Karpas-422 (cell line): ENCODE measurements at places on chromosomes 3 and 15.

GRCh38 chr3:4834403-4834866 lies 144.8 kb upstream of the BHLHE40 start:
- DNase-seq = no peak

GRCh38 chr3:12803371-12803770 lies 6.9 kb downstream of the CAND2 start:
- DNase-seq = no peak

- no peak for DNase-seq
Measured at GRCh38 chr3:70558956-70559355, 246.5 kb upstream of the MDFIC2 start.

GRCh38 chr3:23815879-23816278 lies 10.1 kb downstream of the UBE2E1 start:
- DNase-seq = no peak

GRCh38 chr3:40645883-40646282 lies 121.1 kb downstream of the ZNF621 start:
- DNase-seq = no peak

DNA sequence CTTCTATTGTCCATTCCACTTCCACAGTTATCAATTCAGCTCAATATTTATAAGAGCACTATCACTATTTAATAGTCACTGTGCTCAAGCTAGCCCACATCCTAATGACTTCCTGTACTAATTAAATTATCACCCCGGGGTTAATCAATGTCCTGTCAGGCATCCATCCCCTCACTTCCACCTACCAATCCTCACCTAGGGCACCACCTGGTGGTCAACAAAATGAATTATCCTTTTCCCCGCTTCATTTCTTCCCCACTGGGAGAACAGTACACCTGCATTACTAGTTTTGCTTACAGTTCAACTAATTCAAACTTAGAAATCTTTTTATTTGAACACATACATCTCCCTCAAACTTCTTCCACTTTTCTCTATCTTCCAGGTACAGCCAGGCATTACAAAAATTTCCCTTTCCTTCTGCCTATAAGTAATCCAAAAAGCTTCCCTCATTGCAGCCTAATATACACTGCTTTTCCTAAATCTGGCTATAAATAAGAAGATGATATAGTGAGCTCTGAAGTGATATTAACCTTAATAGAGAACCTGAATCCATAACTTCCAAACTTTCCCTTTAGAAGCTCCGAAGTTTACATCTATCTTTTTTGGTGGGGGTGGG lies 68.5 kb downstream of the TMCC1 start:
- DNase-seq = peak; percentile 92

GRCh38 chr3:50122661-50123391 lies 32.3 kb upstream of the SEMA3F start:
- DNase-seq = no peak

- no peak for DNase-seq
Measured at GRCh38 chr3:25476639-25477038, 48.6 kb downstream of the RARB start.

GRCh38 chr3:133591271-133591742 lies 17.8 kb downstream of the CDV3 start:
- peak; percentile 60 for DNase-seq

DNA sequence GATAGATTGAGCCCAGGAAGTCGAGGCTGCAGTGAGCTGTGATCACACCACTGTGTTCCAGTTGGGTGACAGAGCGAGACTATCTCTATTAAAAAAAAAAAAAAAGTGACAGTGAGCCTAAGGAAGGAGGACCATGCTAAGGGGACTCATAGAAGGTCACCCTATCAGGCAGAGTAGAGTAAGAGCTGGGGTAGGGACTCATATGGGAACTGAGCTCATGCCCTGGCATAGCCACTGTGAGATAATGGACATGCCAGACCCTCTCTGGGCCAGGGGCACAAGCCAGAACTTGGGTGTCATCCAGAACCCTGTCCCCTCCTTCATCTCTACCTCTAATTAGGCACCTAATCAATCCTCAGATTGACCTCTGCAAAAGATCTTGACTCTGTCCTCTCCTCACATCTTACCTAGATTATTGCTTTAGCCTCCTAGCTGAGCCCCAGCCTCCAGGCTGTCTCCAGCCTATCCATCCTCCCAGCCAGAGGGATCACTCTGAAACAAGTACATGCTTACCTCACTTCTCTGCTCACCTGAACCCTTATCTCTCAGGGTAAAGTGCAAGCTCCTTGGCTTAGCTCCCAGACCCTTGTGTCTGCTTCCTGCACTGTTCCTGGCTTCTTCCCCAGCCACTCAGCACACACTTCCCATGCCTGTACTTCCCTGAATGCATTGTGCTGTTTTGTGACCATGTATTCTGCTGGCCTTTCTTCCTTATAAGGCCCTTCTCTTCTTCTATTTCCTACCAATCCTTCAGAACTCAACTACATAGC lies 76.4 kb downstream of the DAPK2 start:
- no peak for DNase-seq

- no peak for DNase-seq
Measured at GRCh38 chr3:184188080-184188479, 2.1 kb downstream of the ABCF3 start.

- DNase-seq = no peak
Measured at GRCh38 chr3:45800611-45801010, 4.3 kb upstream of the SLC6A20 start.

GRCh38 chr3:56677286-56677685 lies 5.8 kb downstream of the TASOR start:
- DNase-seq = no peak

DNA sequence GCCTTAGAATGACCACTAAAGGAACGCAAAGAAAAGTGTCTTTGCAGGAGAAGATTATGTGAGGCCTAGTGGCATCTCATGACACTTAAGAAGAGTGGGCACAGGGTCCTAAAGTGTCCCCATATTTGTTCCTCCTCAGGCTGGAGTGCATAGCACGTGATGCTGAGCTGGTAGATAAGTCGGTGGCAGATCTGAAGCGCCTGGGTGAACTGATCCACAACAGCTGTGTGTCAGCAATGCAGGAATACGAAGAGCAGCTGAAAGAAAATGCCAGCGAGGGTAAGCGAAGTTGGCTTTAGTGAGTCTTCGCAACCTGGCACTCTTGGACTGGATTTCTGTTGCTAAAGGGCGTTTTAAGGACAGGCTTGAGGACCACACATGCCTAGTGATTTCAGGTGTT lies 92.6 kb downstream of the CHD2 start:
- DNase-seq = no peak

DNA sequence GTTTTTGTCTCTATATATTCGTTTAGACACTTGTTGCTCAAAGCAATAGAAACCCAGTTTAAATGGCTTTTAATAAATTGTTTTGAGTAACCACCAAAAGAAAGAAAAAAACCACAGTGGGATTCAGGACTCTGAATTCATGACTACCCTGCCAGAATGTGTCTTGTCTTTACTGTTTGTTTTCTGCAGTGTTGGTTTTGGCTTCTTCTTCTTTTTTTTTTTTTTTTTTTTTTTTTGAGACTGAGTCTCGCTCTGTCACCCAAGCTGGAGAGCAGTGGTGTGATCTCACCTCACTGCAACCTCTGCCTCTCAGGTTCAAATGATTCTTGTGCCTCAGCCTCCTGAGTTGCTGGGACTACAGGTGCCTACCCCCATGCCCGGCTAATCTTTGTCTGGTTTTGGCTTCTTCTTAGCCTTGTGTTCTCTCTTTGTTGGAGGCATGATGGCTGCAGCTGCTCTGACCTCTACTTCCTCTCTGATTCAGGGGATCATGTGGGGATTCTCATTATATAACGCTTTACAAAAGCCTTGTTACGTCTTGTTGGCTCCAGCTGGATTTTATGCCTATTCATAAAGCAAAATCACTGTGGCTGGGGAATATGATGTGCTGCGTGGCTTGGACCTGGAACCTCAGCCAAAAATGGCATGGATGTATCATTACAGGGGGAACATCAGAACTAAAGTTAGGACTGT lies 54.0 kb downstream of the PLS1 start:
- no peak for DNase-seq

- no peak for DNase-seq
Measured at GRCh38 chr3:112253301-112253971, 40.6 kb downstream of the SLC9C1 start.

- no peak for DNase-seq
Measured at GRCh38 chr3:105790534-105790933, 78.3 kb downstream of the CBLB start.

- no peak for DNase-seq
Measured at GRCh38 chr15:86615816-86616215, 536.1 kb downstream of the AGBL1 start.

- no peak for DNase-seq
Measured at GRCh38 chr3:25723802-25724201, 59.1 kb upstream of the TOP2B start.

DNA sequence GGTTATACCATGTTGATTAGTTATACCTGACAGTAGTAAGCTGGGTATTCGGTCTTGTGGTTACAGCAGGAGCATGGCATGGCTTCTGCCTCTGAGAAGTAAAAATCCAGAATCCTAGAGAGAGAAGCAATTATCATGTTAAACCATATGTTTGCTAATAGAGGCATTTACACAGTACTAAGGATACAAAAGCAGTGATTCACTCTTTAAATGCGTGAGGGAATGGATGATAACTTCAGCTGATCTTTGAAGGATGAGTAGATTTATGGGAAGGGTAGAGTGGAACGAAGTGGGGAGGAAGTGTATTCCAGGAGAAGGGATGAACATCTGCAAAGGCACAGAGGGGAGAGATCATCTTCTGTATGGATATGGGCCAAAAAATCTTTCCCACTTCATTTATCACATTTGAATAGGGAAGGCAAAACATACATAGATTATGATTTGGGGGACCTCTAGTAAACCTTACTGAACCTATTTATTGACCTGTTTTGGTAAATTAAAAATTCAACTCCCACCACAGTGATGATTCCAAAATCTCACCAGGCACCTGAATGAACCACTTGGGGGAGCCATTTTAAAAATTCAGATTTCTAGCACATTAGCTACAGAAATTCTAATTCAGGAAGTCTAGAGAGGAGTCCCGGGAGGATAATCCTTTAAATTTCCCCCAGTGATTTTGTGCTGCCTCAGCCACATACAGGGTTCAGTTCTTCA lies 35.1 kb downstream of the IGSF10 start:
- no peak for DNase-seq

GRCh38 chr3:149621218-149622005 lies 36.4 kb downstream of the WWTR1 start:
- DNase-seq = no peak

DNA sequence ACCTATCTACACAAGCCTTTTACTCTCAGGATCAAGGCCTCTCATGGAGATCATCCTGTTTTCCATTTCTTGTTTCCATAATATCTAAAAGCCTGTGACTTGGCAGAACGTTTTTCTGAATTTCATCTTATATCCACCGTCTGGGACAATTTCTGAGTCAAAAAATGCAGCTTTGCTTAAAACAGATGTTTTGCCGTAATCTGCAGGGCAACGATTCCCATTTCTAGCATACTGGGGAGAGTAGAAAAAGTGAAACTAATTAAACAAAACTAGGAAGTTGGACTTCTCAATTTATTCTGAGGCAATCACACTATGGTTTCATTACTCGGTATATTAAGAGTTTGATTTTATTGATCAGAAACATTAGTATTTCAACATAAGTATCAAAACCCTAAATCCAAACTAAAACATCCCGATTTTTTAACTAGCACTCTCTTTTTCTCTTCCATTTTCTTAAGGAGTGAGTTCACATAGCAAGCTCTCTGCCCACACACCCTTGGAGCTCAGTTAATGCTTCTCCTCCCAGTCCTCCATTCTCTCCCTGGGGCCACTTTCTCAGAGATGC lies 33.6 kb downstream of the SPATA12 start:
- peak; percentile 72 for DNase-seq

DNA sequence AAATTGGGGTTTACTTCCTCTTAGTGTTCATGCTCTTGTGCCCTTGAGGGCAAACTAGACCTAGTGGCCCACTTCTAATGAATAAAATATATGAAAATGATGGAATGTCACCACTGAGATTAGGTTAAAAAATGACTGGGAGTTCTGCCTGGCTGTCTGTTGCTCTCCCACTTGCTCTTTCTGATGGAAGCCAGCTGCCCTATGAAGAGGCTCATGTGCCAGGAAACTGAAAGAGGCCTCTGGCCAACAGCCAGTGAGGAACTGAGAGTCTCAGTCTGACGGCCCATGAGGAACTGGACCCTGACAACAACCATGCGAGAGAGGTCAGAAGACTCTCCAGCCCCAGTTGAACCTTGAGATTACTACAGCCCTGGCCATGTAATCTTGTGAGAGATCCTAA lies 107.1 kb upstream of the FHIT start:
- DNase-seq = no peak

GRCh38 chr3:27022096-27022761 lies 347.0 kb downstream of the NEK10 start:
- peak; percentile 75 for DNase-seq

DNA sequence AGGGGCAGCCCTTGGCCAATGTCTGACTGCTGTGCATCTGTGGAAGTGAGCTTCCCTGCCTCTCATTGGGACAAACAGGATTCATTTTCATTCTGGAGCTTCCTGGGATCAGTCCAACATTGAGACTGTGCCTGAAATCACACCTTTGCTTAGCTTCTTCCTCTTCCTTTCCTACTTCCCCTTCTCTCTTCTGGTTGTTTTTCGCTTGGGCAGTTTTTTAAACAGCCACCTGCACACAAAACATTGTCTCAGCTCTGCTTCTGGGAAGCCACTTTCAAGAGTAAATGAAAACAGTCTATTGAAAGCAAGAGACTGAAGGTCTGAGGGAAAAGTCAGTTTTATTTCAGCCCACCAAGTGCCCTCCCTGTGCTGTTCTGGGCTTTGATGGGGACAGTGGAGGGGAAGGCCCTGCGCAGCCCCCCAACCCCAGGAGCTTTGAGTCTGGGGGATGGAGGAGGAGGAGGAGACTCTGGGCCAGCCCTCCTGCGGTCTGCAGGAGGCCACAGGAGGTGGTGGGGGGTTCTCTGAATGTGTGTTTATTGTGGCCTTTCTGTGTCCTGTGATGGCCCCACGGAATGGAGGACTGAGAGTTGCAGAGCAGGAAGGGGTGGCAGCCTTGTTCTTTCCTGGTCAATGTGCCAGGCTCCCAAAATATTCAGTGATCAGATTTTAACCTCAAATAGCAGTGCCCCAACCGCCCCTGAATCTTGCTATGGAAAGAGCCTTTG lies 7.8 kb upstream of the ISLR2 start:
- DNase-seq = no peak

DNA sequence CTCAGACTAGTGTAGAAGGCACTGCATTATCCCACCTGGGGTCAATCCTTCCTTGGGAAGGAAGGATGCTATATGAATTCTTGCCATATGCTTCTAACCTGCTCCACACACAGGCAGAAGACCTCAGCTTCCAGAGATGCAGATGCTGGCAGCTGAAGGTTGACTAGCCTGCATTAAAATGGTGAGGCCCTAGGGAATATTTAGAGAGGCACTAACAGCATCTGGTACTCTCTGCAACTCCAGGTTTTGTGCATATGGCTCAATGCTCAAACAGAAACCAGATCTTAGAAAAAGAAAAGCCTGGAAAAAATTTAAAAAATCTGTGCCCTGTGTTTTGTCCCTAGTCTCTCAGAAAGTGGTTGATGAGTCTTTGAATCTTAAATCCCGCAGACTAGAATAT lies 56.0 kb upstream of the MYRIP start:
- DNase-seq = peak; percentile 82

DNA sequence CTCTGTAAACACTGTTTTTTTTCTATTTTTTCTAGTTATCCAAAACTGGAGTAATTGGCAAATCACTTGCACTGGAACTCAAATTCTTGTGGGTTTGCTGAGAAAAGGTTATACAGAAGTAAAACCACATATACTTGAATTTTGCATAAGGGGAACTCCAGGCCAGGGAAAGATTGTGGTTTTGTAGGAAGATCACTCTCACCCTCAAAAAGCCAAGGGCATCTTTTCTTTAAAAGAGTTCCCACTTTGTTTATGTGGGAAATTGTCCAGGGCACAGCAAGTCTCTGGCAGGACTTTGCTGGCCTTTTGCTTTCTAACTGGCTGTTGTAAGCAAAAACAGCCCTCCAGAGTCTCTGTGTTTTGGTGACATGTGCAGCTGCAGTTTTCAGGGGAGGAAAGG lies 340.3 kb upstream of the RBMS3 start:
- no peak for DNase-seq
